Esophagus (tissue), 2 donors: ENCODE measurements at places on chromosomes 3 and 15. TPM values are rescaled to one million over a fixed set of nuclear protein-coding genes. Genes with fewer than 3 reads are reported as not detected.

Gene TMEM207
- polyA plus RNA-seq: not detected

Gene RHOA
- polyA plus RNA-seq: 244 TPM

Gene EIF4E3
- 6.7 TPM for polyA plus RNA-seq

Gene LEKR1
- 0.21 TPM for polyA plus RNA-seq

Gene SCN5A
- 0.02 TPM for polyA plus RNA-seq

Gene CLDN18
- 0.61 TPM for polyA plus RNA-seq

Gene GLT8D1
- polyA plus RNA-seq: 19.8 TPM

Gene TIGIT
- polyA plus RNA-seq: 0.39 TPM

Gene MYD88
- polyA plus RNA-seq: 26.5 TPM

Gene THRB
- polyA plus RNA-seq: 2.5 TPM

Gene MUSTN1
- polyA plus RNA-seq: 13.1 TPM

Gene FETUB
- polyA plus RNA-seq: 5.0 TPM

Gene MYO5C
- polyA plus RNA-seq: 5.4 TPM

Gene CD200R1
- polyA plus RNA-seq: 1.5 TPM

Gene SLC2A2
- polyA plus RNA-seq: not detected

Gene SLC15A2
- polyA plus RNA-seq: 2.6 TPM

Gene DLEC1
- 0.39 TPM for polyA plus RNA-seq

Gene EBLN2
- polyA plus RNA-seq: 0.92 TPM

Gene C15orf40
- 19.5 TPM for polyA plus RNA-seq

Gene GOLGA6L7
- not detected for polyA plus RNA-seq

Gene HYAL1
- polyA plus RNA-seq: 3.2 TPM

Gene GABRR3
- polyA plus RNA-seq: not detected

Gene TARS3
- polyA plus RNA-seq: 4.2 TPM

Gene ZNF502
- polyA plus RNA-seq: 2.2 TPM
